ENCODE measurements at places on chromosomes 2 and 18. TPM values are rescaled to one million over a fixed set of nuclear protein-coding genes. Genes with fewer than 3 reads are reported as not detected.

- DNase-seq: no peak
These were observed 54.5 kb upstream of the UPP2 start for GRCh38 chr2:158047156-158047611.

DNA sequence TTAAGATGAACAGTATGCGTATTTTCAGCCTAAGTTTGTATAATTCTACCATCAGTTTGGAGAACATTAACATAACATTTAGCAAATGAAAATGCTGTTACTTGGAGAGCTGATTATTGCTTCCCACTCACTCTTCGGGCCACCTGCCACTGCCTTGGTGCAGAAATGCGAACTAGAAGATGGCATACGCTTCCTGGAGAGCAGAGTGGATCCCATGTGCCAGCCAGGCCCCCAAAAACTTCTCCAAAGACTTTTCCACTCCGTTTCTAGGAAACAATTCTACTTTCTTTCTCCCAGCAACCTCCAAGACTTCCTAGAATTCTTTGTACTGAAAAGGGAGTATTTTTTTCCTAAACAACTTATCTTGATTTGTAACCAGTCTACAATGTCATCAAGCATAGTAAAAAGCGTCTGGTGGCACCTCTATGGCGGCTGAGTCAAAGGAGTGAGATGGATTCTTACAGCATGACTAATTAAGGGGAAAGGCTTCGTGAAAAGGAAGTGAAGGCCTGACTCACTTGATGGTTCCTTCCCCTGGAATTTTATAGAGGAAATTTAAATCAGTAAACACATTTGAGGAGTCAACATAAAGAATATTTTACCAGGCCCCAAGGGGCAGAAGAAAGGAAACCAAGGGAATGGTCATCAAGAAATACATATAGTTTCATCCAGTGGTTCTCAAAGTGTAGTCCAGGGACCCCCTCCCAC, 36.6 kb downstream of the FEZ2 start:
- no peak for DNase-seq

DNA sequence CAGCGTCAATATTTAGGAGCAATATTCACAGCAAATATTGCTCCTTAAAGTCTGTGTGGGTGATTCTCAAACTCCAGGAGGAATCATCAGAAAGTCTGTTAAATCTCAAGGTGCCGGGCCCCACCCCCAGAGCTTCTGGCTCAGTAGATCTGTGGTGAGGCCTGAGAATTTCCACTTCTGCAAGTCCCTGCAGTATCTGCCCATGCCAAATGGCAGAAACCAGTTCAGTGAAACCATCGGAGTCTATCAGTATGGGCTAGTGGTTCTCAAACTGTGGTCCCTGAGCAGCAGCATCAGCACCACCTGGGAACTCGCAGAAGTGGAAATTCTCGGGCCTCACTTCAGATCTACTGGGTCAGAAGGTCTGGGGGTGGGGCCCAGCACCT, 202.9 kb downstream of the SLC4A3 start:
- no peak for DNase-seq

DNA sequence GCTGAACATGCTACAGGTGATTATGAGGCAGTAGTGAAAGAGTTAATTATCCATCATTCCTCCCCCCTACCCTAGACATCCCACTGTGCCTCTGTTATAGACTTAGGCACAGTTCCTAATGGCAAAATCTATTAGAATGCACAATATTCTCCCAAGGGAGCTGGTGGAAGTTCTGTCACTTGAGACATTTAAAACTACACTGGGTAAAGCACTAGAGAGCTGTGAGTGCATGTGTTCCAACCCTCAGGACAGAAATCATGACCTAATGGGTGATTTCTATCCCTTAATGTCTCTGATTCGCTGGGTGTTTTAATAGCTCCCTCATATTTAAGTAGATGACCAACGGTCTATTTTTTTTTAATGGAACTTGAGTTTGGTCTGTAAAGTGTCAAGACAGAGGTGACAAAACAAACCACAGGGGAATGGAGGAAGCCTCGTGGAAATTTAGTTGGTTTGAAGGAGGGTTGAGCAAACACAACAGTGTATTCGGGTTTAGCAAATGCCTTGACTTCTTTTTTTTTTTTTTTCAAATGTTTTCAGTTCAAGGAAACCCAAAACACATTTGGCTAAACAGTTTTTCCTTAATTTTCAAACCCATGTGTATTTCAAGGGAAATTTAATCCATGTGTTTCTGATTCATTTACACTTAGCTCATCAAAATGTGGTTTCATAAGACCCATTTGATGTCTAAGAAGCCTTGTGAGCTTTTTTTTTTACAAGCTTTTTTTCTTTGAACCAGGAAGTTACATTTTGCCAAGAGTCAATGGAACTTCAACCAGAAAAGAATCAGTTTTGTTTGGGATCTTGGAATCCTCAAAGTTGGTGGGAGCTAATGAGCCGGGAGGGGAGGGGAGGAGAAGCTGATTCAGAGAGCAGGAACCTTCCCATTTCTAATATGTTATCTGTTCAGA, 665.1 kb upstream of the ZEB2 start:
- no peak for DNase-seq

- no peak for DNase-seq
These were observed 191.4 kb downstream of the SPP2 start for GRCh38 chr2:234241656-234242458.

DNA sequence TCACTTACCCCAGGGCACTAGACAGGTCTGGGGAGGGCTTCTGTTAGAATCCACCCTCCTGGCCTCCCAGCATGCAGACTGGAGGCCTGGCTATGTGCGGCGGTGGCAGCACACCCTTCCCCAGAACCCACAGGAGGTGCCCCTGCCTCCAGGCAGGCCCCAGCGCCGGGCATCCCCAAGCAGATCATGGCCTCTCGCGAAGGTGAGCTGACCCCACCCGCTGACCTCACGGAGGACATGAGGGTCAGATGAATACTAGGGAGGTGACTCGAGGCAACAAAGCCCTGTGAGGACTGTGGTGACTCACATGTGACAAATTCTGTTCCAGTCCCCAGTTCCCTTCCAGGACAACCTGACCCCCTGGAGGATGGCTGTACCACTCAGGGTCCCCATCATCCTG, 1.9 kb downstream of the MAB21L4 start:
- DNase-seq: no peak

DNA sequence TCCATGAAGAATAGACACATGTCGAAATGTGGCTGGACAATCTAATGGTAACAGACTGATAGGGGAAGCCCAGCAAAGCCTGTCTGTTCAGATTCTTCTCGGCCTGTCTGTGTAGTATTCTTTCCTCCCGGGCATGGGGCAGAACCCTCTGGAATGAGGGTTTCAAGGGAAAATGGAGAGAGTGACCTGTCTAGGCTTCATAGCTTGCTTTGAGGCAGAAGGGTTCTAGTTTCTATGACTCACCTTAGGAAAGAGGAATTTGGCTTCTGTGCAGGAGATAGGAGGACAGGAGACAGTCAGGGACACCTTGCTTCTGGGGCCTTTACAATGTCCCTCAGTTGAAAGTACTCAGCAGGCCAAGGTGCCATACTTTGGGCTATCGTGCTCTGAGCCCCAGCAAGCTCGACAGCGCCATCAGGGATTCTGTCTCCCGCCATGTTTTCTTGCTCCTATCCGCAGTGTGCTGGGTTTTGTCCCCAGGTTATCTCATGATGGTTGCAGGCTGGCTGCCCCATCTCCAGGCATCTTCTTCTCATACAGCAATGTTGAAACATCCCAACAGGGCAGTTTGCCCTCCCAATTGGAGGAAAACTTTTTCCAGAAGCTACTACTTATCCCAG, 74.7 kb upstream of the TLK1 start:
- no peak for DNase-seq

DNA sequence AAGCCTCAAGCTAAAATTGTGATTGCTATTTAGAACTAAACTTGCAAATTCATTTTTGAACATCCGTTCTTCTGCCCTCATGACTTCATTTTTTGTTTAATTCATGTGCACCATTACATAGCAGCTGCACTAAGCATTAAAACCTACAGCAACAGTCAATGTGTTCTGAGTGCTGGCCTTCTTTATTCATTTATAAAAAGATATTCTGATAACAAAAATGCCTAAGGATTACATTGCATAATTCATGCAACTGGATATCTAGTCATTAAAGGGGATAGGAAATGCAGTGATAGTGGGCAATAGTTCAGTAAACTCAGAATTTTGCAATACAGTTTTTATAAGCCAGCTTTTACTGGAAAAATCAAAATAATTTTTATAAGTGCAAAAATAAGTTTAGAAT, 294.4 kb upstream of the EPC2 start:
- no peak for DNase-seq

- no peak for DNase-seq
These were observed 2.4 kb downstream of the MTCL1 start for GRCh38 chr18:8707556-8708300.

The TSPYL6 gene
- not detected for total RNA-seq

Data from upper lobe of left lung (tissue), 6 donors.